D341Med (cell line): ENCODE measurements at places on chromosomes 1 and 21.

DNA sequence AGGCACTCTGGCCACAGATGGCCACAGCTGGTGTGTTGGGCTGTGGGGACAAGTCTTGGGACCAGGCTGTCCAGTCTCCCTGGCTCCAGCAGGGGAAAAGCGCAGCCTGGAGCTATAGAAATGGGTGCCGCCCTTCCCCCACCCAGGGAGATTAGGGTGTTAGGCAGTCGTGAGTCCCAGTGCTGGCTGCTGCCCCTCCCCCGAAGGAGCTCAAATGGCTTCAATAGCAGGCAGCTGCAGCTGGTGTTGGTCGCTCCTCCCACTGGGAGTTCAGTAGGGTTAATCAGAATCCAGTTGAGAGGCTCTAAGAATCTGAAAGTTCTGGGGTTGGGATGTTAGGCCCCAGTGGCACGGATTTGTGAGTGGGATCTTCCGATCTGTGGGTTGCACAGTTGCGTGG lies 595.6 kb upstream of the PKN2 start:
- no peak for DNase-seq

- peak; percentile 83 for DNase-seq
Observed at GRCh38 chr1:180168786-180169639, 14.3 kb downstream of the QSOX1 start.

DNA sequence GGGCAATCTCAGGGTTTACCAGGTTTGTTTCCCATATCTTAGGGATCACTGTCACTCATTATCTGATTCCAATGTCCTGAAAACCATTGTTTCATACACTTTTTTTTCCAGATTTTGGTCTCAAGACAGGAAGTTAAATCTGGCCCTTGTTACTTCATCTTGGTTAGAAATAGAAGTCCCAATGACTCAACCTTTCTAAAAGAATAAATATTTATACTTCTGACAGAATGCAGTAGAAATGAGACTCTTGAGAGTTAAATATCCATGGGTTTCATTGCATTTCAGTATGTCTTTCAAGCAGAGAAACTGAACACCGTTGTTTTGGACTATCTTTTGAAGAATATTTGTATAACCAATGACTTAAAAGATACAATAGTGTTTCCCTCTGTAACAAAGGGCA lies 19.8 kb upstream of the VCAM1 start:
- no peak for DNase-seq

DNA sequence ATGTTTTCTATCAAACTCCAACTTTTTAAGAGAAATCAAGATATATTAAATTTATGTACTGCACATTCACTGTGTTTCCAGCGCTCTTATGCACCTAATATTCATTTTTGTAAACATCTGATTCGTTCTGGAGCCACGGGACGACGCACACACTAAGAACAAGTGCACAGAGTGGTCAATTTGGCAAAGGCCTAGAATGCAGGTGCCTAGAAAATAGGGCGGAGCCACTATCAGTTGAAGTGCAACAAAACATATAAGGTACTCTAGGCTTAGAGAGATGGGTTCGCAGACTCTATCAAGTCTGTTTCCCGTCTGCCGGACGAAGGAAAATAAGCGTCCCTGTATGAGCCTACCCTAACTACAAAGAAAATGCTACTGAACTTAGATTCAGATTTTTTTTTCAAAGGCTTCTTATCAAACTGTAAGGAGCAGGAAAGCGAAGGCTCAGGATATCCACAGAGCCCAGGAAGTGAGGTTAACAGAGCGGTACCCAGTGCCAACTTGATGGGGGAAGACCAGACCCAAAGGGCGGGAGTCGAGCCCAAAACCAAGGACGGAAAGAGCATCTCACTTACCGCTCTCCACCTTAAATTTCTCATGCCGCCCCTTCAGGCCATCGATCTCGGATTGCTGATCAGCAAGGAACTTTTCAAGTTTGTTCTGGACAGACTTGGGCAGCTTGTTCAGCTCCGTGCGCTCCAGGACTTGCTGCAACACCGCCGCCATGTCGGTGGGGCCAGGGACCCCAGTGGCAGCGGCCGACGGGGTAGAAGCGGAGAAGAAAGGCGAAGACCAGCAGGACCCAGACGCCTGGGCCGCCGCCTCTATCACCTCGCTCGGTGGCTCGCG lies 526 bp downstream of the TPR start:
- peak; percentile 34 for DNase-seq

GRCh38 chr1:54804471-54805132 lies 3.5 kb upstream of the TTC22 start:
- no peak for DNase-seq

DNA sequence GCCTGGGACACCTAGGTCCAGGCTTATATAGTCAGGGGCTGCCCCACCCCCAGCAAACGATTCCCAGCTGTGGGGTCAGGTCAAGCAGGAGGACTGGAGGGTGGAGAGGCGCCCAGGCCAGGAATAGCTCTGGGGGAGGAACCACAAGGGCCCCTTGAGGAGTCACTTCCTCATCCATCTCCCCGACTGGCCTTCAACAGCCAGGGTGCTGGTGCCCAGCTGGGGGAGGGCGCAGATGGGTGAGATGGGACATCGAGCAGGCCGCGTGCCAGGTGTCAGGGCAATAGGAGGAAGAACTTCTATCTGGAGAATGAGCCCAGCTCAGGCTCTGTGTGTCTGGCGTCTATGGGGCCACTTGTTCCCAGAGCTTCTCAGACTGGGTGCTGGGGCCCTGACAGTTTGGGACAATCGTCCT lies 208 bp upstream of the MYBPH start:
- no peak for DNase-seq

GRCh38 chr1:218633238-218633988 lies 288.3 kb downstream of the TGFB2 start:
- DNase-seq, result peak; percentile 43

GRCh38 chr21:43618940-43619339 lies 40.3 kb downstream of the HSF2BP start:
- DNase-seq, result no peak

DNA sequence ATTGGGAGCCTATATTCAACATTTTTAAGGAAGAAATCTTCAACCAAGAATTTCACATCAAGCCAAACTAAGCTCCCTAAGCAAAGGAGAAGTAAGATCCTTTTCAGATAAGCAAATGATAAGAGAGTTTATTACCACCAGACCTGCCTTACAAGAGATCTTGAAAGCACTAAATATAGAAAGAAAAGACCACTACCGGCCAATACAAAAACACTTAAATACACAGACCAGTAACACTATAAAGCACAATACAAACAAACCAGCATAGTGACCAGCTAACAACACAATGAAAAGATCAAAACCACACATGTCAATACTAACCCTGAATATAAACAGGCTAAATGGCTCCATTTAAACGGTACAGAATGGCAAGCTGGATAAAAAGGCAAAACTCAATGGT lies 165.4 kb downstream of the MRPL39 start:
- DNase-seq, result no peak

DNA sequence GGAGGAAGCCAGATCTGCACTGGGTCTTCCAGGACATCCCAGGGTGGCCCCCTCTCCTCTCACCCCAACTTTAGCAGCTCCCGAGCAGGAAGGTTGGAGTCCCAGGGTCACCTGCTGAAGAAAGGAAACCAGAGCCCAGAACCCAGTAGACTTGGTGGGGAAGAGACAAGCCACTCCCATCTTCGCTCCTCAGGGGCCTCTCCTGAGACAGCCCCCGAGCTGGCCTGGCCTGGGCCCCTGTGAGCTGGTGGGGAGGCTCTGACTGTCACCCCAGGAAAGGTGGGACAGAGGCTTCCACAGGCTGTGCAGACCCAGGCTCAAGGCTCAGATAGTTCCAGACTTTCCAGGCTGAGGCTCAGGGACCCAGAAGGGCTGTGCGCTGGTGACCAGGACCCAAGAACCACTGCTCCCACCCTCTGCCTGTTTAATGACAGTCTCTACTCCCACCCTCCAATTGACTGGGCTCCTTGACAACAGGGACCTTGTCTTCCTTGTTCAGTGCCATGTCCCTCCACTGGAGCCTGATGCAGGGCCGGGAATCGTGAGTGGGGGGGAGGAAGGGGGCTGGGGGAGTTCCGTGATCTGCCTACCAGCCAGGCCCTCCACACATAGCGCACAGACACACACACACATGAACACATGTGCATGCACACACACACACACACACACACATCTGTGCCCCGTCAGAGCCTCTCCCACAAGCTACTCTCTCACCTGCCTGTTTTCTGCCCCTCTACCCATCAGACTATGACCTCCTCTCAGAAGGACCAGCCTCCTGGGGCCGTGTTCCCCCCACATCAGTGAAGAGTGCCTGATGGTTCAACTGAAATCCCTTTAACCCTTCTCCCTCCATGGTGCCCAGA lies 401.2 kb downstream of the MATN1 start:
- no peak for DNase-seq

DNA sequence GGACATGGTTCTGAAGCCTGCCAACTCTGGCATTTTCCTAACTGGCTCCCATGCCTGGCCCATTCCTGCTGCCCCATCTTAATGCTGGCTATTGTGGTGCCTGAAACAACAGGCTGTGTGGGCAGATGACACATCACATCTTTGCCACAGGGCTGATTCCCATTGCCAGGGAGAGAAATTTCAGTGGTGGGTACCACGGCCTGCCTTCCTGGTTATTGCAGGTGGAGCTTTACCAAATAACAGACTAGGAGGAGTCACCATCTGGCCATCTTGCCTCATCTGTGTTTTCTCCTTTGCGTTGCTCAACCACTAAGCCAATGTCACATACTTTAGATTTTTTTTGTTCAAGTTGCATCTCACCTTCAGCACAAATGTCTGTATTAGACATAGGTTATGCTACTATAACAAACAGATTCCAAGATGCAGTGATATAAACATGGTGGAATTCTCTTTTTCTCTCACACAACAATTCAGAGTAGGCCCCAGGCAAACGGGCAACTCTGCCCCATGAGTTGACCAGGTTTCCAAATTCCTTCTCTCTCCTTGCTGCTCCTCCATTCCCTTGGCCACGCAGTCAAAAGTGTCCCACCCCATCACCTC lies 14.1 kb downstream of the CDA start:
- DNase-seq, result no peak

DNA sequence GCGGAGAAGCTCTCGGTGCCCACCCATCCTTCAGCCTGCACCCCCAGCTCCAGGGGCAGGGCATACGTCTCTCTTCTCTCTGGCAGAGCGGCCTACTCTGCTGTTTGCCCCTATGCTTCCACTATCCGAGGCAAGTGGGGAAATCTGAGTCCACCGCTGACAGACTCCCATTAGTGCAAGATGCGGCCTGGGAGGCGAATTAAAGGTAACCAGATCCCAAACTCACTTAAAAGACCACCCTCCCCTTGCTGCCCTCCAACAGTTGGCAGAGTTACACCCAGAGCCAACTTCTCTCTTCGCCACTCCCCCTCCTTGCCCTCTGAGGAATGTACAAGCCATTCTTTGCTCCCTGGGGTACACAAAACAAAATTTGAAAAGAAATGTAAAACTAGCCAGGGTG lies 6.4 kb downstream of the FOXD3 start:
- no peak for DNase-seq

- no peak for DNase-seq
Observed at GRCh38 chr21:15514073-15514946, 215.5 kb upstream of the USP25 start.

GRCh38 chr1:91900562-91900961 lies 14.6 kb upstream of the TGFBR3 start:
- no peak for DNase-seq
